Ammon's horn (tissue), 1 donor: ENCODE measurements at places on chromosomes 5 and 9.

GRCh38 chr9:132770770-132771310, 100.6 kb downstream of the GTF3C4 start:
- DNase-seq: no peak

DNA sequence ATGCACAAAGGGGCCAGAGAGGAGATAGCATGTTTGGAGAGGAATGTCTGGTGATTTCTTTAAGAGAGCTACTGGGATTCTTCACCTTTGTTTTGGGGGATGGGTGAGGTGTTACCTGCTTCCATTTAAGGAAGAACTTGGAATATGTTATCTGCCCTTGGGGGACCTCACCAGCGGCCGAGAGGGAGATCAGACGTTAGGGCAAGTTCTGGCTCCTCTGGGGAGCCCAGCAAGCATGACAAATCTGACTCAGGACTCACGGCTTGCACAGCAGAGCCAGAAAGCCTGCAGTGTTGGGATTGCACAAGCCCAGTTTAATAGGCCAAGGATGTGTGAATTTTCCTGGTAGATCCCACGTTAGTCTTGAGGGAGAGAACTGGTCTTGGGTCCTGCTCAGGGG, 40.3 kb downstream of the SLC28A3 start:
- DNase-seq: no peak

DNA sequence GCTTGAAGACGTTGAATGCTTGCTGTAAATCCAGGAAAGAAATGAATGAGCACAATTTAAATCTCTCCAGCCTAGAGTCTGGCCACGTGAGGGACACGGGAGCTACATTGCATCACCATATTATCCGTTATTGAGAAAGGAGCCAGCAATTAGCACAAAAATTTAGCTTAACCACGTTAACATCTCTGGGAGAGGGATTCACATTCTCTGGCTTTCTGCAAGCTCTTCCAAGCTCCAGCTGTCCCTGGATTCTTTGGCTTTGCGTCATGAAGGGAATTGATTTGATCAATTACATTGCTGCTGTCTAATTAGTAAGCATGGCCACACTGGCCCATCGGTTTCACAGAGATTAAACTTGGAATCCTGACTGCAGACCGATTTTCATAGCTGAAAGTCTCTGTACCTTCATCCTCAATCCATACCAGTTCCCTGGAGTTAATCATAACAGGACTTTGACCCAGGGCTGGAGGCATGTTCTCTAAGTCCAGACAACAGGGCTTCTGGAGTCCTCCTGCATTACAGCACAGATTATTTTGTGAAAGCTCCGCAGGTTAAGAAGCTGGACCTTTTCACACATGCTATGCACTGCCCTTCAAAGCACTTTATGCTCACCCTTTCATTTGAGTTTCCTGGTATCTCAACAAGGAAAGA, 31.6 kb downstream of the ADRA1B start:
- no peak for DNase-seq

- DNase-seq: no peak
These were observed at the start of gene LCN2 for GRCh38 chr9:128149001-128149701. Gene LCN2, plus strand, starts transcription at chr9:128149453. Its CDS starts 73 bp downstream, at chr9:128149526.

DNA sequence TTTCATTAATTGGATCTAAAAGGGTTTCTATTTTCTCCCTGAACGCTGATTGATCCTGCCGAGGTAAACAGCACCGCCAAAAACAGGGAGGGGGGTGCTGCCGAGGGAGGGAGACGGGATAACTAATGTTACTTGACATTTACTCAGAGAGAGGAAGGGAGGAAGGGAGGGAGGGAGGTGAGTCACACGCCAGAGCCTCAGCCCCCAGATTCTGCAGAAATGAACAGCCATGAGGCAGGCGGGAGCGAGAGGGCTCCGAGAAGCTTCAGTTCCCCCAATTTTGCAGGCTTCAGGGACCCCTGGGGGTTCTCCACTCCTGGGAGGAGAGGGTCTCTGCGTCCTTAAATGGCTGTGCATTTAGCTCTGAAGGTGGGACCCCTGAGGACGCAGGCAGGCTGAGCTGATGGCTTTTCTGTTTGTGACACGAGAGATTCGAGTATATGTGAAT, 59.1 kb upstream of the IER5L start:
- DNase-seq: peak; percentile 67
